AG09319 (cell line): ENCODE measurements at places on chromosomes 16 and 17.

DNA sequence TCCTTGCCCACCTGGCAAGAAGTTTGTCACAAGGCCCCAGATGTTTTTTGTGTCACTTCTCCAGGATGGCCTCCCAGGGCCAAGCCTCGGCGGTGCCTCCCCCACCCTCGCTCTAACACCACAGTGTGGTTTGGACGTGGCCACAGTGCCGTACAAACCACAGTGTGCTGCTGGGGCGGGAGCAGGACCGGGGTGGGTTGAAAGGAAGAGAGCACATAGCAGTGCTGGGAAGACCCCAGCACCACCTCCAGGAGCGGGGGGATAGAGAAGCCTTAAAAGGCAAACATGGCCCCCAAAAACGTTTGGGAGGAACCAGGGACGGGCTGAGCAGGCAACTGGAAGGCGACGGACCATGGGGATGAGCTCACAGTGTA is 5.0 kb upstream of the BCL6B start:
- DNase-seq = no peak

GRCh38 chr17:8072729-8073461 is 14.6 kb downstream of the ALOX12B start:
- no peak for DNase-seq

- DNase-seq = no peak
Observed at GRCh38 chr17:81342269-81343070, 47.4 kb upstream of the SLC38A10 start.

GRCh38 chr16:56424791-56425438 is 430 bp downstream of the AMFR start:
- DNase-seq = no peak
